ENCODE measurements at places on chromosomes 16 and 17.

- peak; percentile 84 for DNase-seq
These were observed 6.7 kb downstream of the NTHL1 start for GRCh38 chr16:2040787-2041522.

GRCh38 chr16:84884596-84885341 is 65.0 kb downstream of the CRISPLD2 start:
- DNase-seq, result no peak

GRCh38 chr16:70151391-70151790 is 22.2 kb upstream of the CLEC18C start:
- no peak for DNase-seq

DNA sequence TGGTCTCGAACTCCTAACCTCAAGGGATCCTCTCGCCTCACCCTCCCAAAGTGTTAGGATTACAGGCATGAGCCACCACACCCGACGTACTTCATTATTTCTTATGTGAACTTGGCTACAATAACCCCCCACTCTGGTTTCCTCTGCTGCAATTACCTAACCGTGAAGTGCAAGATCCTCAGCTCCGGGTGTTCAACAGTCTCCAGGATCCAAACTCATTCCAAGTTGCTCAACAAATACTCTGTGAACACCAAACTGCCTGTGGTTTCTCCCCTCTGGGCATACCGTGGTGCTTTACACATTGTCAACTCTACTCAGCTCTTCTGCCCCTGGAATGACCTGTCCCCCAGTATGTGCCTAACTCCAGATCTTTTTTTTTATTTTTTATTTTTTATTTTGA is 6.8 kb upstream of the SULT1A1 start:
- no peak for DNase-seq

GRCh38 chr16:2528161-2529060 is 2.8 kb downstream of the CEMP1 start:
- no peak for DNase-seq

DNA sequence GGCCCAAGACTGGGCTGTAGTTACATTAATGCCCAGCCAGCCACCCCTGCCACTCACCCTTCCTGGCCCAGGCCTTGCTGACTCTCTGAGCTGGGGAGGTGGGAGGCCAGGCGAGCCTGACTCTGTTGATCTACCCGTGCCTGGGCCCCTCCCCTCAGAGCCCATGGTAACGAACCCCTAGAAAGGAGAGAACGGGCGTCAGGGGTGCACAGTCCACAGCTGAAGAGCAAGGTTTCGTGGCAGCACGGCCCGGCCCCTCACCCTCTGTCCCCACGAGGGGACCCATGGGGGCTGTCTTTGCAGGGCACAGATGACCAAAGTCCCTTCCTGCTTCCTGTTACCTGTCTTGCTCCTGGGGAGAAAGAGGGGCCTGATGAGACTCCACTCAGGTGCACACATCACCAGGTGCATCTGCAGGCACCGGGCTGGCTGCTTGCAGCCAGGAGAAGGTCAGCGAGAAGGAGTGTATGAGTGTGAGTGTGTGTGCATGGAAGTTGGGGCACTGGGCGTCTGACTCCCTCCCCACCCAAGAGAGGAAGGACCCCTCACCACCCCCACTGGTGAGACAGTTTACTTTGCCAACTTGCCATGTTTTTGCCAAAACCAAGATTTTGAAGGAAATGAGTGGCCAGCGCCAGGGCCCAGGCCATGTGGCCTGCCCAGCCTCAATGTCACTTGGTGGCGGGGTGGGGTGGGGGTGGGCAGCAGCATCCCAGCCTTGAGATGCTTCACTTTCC is 359.1 kb downstream of the SEC14L1 start:
- no peak for DNase-seq

DNA sequence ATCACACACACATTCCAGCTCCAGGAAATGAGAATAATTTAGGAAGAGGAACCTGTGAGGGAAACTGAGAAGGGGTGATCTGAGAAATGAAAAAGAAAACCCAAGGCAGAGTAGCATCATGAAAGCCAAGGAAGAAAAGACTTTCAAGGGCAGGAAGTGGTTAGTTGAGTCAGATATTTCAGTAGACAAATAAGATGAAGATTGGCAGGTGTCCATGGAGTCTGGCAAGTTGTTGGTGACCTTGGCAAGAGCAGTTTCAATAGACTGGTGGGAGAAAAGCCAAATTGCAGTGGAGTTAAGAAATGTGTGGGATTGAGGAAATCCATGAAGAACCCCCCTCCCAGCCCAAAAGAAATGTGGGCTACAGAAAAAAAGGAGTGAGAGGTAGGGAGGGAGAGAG is 10.7 kb downstream of the GNAO1 start:
- DNase-seq, result peak; percentile 54

All from Daoy (cell line).